Iris pigment epithelial cell (primary cell): ENCODE measurements at places on chromosomes 12 and 14.
A peak's percentile ranks its signal among the peaks of the same experiment; 100 is the strongest.

DNA sequence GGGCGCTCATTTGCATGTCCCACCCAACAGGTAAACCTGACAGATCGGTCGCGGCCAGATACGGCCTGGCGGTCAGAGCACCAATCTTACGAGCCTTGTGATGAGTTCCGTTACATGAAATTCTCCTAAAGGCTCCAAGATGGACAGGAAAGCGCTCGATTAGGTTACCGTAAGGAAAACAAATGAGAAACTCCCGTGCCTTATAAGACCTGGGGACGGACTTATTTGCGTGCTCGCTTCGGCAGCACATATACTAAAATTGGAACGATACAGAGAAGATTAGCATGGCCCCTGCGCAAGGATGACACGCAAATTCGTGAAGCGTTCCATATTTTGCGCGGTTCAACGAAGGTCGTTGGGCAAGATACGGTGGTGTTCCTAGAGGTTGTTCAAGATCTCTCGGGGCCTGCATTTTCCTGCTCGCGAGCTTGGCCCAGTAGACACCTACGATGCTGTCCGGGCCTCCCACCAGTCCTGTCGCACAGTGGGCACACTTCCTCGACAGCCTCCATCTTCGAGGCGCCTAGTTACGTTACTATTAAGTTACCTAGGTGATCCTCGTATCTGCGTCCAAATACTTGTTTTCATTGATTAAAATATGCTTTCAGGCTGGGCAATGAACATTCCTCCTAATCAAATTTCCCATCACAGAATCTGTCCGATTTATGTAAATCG, at the start of gene RNU6-7:
Gene RNU6-7 (plus strand): TSS at position 230 of the 675 bp plus-strand sequence.
- DNase-seq = no peak

DNA sequence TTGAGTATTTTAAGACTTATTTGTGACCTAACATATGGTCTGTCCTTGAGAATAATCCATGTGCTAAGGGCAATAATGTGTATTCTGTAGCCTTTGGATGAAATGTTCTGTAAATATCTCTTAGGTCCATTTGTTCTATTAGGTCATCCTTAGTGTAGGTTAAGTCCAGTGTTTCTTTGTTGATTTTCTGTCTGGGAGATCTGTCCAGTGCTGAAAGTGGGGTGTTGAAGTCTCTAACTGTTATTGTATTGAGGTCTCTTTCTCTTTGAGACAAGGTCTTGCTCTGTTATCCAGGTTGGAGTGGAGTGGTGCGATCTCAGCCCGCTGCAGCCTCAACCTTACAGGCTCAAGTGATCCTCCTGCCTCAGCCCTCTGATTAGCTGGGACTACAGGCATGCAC, 108.0 kb downstream of the FIGNL2 start:
- DNase-seq = no peak

DNA sequence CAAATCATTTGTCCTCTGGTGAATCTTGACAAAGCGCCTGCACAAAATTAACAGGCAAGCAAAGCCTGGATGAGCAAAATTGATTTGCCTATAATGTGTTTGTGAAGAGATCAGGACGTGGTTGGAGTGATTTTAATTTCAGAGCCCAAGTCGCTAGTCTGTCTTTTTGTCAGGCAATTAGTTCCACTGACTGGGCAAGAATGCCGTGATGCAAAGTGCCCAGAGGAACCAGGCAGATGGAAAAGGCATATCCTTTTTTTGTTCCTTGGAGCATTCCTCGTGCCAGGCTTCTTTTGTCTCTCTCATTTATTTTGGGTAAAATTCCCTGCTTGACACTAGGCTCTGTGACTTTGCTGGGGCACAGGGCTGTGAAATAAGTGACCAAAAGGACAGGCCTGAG, 65.9 kb upstream of the CCDC198 start:
- no peak for DNase-seq

- DNase-seq = no peak
Observed at GRCh38 chr12:123512838-123513665, 20.5 kb downstream of the RILPL1 start.

- no peak for DNase-seq
Observed at GRCh38 chr12:24798335-24798734, 150.6 kb downstream of the BCAT1 start.

DNA sequence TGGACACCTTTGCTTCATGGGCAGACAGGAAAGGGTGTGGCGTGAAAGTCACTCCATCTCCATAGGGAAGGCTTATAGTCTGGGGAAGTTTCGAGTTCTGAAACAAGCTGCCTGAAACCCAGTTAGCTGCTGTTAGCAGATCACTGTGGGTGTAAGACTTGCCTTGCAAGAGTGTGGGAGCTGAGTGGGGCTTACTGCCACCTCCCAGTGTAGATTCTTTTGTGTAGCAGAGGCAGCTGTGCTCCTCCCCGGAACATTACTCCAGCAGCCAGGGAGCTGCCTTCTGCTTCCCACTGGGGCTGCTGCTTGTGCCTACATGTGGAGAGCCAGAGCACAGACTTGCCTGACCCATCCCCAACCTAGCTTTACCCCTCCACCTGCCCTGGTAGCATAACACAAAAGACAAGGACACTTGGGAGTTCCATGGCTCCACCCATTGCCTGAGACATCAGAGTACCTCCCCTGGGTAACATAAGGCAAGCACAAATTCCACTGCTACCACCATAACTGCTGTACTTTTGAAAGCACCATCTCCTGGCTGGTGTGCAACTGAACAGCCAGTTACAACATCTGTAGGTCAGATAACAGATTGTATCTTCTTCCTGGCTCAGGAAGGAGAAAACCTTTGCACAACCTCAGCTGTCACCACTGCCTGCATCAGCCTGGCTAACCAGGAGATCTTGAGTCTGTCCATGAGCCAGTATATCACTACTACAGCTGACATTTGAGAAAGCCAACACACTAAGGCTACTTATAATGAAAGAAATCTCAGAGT, 69.5 kb downstream of the ADAMTS20 start:
- no peak for DNase-seq

DNA sequence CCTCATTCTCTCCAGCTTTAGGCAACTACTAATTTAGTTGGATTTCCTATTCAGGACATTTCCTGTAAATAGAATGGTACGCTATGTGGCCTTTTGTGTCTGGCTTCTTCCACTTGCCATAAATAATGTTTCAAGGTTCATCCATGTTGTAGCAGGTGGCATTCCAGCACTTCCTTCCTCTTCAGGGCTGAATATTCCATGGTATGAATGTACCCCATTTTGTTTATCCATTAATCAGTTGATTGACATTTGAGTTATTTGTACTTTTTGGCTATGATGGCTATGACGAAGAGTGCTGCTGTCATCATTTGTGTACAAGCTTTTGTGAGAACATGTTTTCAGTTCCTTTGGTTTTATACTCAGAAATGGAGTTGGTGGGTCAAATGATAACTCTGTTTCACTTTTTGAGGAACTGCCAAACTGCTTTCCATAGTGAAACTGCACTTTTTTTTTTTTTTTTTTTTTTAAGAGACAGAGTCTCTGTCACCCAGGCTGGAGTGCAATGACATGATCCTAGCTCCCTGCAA, 6.5 kb upstream of the CDK2AP1 start:
- DNase-seq = peak; percentile 29

DNA sequence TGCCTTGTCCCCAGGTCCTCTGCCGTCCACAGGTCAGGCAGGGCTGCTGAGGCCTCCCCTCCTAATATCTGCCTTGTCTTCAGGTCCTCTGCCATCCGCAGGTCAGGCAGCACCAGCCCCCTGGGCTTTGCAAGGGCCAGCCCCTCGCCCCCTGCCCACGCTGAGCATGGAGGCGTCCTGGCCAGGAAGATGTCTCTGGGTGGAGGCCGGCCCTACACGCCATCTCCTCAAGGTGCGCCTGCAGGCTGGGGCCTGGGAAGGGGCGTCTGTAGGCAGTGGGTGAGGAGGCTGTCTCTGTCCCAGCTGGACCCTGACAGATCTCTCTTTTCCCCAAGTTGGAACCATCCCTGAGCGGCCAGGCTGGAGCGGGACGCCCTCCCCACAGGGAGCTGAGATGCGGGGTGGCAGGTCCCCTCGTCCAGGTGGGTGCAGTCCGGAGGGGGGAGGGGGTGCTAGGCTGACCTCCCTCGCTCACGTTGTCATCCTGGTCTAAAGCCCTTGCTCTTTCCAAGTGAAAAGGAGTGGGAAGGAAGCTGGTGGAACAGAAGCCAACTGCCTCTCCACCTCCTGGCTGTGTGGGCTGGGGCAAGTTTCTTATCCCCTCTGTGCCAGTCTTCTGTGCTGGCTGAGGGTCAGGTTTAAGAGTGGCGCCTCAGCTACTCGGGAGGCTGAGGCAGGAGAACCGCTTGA, 13.9 kb upstream of the PUS1 start:
- no peak for DNase-seq

- peak; percentile 84 for DNase-seq
Observed at GRCh38 chr14:24965934-24966578, 83.9 kb downstream of the STXBP6 start.

DNA sequence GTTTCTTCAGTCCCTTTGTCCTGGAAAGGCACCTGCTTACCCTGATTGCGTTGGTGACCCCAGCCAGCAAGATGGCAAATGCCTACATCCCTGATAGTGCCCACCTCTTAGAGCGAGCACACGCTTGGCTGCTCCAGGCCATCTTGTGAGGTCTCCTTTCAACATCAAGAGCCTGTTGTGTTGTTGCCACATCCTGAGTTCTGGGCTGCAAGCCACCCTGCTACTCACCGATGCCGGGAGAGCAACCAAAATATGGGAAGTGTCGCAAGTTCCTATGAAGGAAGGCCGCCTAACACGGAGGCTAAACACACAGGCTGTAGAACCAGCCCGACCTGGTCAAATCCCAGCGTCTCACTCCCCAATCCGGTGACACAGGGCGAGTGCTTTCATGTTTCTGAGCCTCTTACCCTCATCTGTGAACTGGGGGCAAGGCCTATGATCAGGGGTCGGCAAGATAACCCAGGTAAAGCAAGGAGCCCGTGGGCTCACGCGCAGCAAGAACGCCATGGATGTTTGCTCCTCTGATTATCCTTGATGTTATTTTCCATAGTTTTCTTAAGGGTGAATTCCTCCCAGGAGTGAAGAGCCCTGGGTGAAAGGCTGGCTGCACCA, 98.4 kb downstream of the LGMN start:
- peak; percentile 97 for DNase-seq

DNA sequence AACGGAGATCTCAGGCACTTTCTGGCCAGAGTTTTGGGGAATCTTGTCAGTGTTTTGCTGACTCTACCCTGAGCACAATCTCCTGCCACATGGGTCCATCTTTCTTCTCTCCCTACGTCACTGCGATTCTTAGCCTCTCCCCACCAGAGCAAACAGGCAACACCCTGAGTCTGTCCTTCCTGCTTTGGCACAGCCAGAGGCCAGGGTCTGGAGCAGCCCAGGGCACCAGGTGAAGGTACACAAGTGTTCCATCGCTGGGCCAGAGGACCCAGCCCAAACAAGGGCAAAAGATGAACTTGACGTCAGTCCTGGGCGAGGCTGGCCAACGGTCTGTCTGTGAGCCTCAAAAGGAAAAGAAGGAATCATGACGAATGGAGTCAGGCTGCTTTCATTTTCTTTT, 12.7 kb upstream of the CCDC177 start:
- no peak for DNase-seq

GRCh38 chr14:104776481-104776880, 19.1 kb downstream of the AKT1 start:
- no peak for DNase-seq

DNA sequence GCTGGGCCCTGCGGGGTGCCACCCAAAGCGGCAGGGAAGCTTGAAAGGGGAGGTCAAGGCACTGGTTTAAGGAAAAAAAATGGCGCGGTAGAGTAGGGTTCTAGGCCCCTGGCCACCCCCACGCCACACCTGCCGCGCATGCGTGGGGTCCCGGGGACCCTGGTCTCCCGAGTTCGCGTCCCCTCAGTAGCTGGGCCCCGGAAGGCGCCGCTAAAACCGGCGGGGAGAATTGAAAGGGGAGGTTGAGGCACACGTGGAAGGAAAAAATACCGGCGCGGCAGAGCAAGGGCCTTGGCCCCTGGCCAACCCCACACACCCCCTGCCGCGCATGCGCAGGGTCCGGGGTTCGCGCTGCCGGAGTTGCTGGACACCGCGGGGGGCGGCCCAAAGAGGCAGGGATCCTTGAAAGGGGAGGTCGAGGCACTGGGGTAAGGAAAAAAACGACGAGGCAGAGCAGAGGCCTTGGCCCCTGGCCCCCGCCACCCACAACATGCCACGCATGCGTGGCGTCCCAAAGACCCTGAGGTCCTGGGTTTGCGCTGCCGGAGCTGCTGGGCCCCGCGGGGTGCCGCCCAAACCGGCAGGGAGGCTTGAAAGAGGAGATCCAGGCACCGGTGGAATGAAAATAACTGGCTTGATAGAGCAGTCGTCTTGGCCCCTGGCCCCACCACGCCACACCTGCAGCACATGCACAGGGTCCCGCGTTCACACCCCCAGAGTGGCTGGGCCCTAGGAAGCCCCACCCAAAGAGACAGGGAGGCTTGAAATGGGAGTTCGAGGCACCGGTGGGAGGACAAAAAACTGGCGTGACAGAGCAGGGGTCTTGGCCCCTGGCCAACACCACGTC, 314.5 kb downstream of the ALG10 start:
- DNase-seq = no peak

DNA sequence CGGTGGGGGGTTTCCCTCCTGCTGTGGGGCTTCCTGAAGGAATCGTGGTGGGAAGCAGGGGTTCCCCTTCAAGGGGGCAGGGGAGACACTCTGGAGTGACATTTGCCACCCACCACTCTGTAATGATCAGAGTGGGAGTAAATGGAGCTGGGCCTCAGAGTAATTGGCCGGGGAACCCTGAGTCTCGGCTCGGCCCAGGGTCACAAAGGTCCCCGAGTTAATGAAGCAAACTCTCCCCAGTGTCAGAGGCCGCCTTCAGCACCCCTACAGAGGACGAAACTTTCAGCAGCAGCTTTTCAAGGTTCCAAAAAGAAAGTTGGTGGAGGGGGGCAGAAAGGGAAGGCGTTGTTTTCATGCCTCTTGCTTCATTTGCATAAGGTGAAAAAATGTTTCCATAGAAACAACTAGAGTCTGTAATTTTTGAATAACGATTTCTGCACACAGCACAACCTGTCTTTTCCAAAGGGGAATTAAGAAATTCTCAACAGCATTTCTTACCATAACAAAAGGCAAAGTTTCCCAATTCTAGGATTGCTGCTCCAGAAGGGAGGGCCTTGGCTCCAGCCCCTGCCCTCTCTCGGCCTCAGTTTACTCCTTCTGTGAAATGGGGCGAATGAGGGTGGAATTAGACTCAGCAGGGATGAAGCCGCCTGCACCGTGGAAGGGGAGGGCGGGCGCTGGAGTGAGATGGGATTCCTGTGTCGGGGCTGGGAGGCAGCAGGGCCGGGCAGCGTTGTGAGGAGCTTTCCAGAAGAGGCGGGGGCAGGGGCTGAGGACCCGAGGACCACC, 67.0 kb upstream of the BEGAIN start:
- DNase-seq = no peak

- no peak for DNase-seq
Observed at GRCh38 chr14:90483571-90483974, 86.7 kb downstream of the CALM1 start.

DNA sequence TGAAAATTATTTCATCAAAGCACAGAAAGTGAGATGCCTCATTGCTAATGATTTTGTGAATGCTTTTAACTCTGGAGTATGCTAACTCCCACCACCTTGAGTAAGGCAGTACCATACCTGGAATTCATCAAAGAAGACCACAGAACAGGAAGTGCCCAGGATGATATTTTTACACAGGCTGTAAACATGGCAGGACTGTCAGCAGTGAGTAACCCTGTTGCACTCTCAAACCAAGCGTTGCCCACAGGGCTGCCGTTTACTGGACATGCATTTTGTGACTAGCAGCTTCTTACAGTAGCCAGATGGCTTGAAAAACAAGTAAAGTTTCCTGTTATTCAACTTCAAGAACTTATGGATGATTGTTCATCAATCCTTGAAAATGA, 42.4 kb downstream of the RALGAPA1 start:
- DNase-seq = peak; percentile 18
